Urinary bladder (tissue), 4 donors: ENCODE measurements at places on chromosomes 7 and 10. TPM values are rescaled to one million over a fixed set of nuclear protein-coding genes. Genes with fewer than 3 reads are reported as not detected.

The CYP26C1 gene
- not detected for total RNA-seq

The CADPS2 gene
- total RNA-seq: 36.0 TPM

The OPALIN gene
- not detected for total RNA-seq

The CPN1 gene
- 0.16 TPM for total RNA-seq

The CTAGE4 gene
- 7.8 TPM for total RNA-seq

The COL17A1 gene
- total RNA-seq: 9.8 TPM

The HYAL4 gene
- not detected for total RNA-seq

The PNLIP gene
- total RNA-seq: not detected

The MOSPD3 gene
- total RNA-seq: 5.3 TPM

The MET gene
- 24.3 TPM for total RNA-seq

The OR13A1 gene
- total RNA-seq: 0.85 TPM

The ITIH2 gene
- 0.16 TPM for total RNA-seq

The STARD3NL gene
- total RNA-seq: 56.5 TPM

The TMEM184A gene
- total RNA-seq: 9.7 TPM

The TRIM4 gene
- total RNA-seq: 27.9 TPM

The PAX4 gene
- not detected for total RNA-seq

The NUTM2E gene
- total RNA-seq: not detected

The NET1 gene
- total RNA-seq: 108 TPM
